ENCODE measurements at places on chromosomes 1 and 21.

DNA sequence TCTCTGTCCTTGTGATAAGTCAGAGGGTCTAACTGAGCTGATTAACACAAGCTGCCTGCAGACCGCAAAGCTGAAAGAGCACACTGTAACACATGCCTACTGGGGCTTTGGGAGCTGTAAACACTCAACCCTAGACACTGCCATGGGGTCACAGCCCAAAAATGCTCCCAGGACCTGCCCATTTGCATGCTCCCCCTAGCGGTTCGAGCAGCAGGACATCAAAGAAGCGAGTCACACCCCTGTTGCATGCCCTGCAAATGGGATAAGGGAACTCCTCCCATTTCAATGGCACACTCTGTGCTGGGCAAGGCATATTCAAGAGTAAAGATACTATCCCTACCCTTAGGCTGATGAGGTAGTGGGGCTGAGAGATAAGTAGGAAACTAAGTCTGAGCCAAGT, 22.8 kb downstream of the LCE3E start:
- no peak for DNase-seq

DNA sequence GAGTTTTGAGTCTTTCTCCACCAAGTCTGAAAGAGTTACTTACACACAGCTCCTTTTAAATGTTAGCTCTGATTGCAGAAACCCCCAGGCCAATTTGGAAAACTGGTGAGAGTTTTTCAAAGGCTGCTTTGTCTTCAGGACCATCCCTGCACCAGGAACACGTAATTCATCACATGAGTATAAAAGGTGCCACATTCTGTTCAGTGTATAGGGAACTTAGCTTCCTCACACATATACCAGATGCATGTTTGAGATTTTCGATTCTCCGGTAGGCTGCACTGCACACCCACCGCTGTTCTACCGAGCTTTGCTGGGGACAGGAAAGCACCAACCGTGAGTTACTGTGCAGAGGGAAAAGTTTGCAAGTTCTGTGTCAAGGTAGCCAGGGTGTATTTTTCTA, 28.3 kb upstream of the KCNK2 start:
- no peak for DNase-seq

DNA sequence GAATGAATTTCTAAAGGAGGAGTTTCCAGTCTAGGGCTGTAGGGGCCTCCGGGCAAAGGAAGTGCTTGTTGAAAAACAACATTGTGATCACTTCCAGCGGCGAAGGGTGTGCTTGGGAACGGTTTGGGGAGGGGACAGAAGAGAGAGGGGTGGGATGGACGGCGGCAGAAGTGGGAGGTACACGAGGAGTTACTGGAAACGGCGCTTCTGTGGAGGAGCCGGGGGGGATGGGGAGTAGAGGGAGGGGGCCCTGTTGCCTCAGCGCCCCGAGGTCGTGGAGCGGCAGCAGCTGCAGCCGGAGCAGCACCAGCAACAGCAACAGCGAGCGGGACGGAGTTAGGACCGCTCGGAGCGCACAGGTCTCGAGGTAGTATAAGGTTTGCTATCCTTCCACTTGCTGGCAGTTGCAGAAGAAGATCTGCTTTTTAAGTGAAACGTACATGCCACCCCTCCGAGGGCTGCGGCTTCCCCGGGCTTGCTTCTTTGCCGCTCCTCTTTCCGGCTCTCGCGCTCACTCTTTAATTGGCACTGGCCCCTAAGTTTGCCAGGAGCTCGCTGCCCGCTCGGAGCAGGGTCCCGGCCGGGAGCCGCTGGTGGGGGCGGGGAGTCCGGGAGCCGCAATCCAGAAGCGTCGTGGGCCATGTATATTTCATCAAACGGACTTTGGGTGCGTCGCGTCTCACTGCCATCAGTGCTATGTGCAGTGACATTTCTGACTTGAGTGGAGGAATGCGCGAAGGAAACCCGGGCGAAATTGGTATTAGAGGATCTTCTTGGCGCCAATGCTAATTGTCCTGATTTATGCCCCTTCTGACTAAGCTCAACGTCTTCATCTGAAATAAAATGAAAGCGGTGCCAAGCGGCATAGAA, 771 bp upstream of the NTNG1 start:
- no peak for DNase-seq

DNA sequence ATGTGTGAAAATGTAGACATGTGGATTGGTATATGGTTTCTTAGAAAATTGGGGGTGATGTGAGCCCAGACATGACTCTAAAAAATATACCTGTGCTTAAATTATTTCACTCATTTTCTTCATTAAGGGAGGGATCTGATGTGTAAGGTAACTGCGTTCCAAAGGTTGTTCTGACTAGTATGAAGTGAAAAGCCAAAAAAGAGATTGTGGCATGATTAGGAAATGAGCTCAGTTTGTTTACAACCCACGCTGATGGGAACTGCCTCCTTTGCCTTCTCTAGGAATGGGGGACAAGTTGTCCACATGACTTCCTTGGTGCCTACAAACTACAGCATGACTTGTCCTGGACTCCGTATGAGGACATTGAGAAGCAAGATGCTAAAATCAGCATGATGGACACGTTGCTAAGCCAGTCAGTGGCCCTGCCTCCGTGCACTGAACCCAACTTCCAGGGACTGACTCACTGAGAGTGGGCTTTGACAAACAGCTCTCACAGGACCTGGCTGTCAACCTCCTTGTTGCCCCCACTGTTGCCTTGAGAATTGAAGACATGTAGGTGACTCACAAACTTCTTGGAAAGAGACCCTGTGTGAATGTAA, 8.0 kb downstream of the C1orf50 start:
- no peak for DNase-seq

DNA sequence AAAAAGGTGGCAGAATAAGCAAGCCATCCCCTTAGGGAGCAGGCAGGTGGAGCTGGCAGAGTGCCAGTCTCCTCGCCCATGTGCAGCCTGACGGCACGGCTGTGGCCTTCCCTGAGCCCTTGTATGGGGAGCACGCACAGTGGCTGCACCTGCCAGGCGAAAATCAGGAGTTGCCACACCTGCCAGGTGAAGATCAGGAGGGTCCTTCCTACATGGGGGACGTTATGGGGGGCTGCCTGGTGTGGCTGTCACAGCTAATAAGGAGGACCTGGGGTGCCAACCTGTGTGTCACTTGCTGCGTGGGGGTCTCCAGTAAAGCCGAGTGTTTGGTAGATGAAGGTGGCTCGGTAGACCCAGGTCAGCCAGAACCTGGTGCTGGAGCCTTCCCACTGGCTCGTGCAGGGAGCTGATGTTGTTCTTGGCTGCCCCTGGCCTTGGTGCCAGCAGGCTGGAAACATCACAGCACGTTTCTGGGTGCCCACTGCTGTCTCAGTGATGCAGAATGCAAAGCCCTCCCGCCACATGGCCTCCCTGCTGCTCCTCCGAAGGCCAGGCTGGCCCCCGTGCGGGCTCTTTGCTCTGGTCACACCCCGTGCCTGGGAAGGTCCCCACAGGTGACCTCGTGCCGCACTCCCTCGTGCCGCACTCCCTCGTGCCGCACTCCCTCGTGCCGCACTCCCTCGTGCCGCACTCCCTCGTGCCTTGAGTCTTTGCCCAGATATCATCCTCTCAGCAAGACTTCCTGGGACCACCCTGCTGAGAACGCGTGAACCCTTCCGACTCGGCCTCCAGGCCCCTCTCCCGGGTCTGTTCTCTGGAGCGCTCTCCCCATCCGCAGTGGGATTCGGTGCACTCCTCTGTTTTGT, 55.4 kb downstream of the SLC37A1 start:
- DNase-seq = no peak

- no peak for DNase-seq
Observed at GRCh38 chr1:171429137-171429536, 56.2 kb upstream of the PRRC2C start.

DNA sequence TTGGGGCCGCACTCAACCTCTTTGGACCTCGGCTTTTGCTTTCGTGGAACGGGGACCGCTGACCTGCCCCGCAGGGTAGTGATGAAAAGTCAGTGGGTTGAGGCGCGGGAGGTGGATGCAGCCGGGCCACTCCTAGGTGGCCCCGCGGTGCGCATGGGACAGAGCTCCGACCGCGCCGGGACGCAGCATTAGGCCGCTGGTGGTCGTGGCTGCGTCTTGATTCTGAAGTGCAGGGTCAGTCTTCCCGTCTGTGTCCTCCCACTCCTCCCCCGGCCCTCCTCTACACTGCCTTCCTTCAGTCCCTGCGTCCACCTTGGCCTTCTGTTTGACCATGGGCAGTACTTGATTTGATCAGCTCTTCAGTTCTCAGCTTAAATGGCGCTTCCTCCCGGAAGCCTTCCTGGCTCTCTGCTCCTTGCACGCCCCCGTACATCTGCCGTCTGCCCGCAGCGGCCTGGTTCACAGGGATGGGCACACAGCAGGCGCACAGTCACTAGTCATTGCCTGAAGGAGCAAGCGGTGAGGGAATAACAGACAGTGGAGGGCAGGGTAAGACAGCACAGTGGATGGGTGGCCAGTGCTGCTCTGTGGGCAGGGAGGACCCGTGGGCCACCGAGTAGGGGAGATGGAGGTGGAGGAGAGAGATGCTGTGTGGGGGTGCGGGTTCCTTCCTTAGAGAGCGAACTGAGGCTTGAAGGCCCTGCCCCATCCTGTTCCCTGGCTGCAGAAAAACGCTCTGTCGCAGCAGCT, 633 bp downstream of the THEMIS2 start:
- no peak for DNase-seq

DNA sequence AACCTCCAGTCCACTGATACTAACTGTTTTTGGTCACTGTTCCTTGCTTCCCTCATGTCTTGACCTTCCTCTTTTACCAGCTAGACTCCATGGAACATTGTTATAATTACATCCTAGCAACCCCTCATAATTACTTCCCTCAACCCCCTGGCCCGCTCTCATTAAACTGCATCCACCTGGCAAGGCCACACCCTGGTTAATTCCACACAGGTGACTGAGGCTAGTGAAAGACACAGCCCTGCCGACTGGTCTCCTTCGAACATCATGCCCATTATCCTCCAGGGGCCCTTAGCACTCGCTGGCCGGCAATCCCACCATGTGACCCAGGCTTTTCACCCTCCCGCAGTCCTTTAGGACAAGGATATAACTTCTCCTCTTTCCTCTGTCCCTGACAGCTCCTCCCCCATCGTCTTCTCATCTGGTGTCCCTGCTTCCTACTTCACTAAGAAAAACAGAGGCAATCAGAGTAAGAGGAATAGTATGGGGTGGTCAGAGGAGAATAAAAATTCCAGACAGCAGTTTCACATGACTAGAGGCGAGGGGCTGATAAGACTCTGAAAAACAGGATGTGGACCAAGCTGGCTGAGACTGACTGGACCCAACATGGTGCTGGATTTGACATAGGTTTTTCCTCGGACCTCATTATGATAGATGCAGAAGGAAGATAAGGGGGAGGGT, 8.8 kb upstream of the TENT5B start:
- no peak for DNase-seq

- DNase-seq = no peak
Observed at GRCh38 chr1:41294216-41294615, 52.1 kb upstream of the SCMH1 start.

DNA sequence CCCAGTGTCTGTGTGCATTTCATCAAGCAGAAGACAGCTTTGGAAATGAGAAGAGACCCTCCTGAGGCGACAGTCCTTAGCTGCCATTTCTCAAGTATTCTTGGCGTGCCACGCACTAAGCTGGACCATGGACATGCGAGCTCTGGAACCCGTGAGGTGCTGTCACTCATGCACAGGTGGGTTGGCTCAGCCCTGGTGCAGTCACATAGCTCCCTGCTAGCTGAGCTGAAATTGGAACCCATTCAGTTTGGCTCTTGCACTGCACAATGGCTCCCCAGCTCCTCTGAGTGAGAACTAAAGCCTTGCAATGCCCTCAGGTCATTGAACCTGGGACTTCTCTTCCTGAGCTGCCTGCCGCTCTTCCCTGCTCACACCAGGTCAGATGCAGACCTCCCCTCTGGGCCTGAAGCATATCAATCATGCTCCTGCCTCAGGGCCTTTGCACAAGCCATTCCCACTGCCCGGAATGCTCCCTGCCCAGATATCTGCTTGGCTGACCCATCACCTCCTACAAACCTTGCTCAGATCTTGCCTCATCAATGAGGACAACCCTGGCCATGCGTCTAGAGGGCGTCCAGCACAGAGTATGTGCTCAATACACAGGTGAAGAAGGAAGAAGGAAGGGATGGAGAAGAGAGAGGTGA, 6.3 kb upstream of the SRARP start:
- no peak for DNase-seq

GRCh38 chr1:179229214-179230140, at the start of gene ABL2:
TSS of gene ABL2 (minus strand) at chr1:179229677. CDS start at chr1:179229397, 280 bp downstream.
- peak; percentile 48 for DNase-seq

DNA sequence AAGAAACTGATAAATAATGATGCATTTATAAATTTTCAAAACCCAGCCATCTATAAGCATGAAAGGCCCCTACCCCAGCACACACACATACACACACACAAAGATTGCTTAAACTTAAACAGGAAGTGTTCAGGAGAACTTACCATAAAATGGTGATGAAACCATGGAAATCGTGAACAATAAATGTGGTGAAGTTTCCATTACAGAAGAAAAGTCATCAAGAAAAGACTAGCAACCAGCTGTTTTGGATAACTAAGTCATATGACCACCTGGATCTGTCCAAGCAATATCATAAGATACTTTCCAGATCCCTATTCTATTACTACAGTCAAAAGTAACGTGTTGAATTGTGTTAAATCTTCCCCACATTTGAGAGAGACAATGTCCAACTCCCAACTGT, 24.1 kb downstream of the RGS5 start:
- no peak for DNase-seq

- no peak for DNase-seq
Observed at GRCh38 chr1:193108471-193108870, 3.3 kb upstream of the GLRX2 start.

DNA sequence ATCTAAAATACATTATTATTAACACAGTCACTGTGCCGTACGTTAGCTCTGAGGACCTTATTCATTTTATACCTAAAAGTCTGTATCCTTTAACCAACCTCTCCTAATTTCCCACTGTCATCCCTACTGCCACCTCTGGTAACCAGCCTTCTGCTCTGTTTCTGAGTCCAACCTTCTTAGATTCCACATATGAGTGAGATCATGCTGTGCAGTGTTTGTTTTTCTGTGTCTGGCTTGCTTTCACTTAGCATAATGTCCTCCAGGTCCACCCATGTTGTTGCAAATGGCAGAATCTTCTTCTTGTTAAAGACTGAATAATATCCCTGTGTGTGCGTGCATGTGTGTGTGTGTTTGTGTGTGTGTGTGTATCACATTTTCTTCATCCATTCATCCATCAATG, 64.2 kb downstream of the ETS2 start:
- DNase-seq = no peak

DNA sequence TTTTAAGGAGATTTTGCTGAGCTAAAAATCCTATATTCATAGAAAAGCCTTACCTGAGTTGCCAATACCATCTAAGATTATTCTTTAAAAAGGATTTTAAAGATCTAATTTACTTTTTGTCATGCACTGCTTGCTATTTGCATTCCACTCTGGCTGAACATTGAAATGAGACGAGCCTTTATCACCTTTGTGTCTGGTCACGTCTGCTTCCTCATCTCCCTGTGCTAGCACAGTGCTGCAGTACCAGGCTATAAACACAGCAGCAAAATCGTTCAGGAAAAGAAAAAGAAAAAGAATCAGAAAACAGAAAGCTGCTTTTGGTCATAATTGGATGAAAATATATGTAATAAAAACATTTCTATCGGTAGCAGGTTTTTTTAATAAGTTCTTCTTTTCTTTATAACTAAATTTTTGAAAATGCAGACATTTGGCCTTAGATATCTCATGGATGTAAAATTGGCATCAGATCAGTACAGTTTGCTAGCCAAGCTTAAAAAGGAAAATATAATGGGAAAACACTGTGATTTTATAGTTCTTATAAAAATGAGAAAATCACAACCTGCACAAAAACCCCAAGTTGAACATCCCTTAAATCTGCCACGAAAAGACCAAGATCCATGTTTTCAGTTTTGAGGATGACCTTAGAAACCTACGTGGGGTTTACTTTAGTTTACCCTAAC, 735.7 kb upstream of the CXADR start:
- DNase-seq = no peak

All from T-helper 2 cell (primary cell).